ENCODE measurements at places on chromosomes 7 and 10. TPM values are rescaled to one million over a fixed set of nuclear protein-coding genes. Genes with fewer than 3 reads are reported as not detected.

The GALNT17 gene
- total RNA-seq, result 6.3 TPM

- no peak for DNase-seq
Measured at GRCh38 chr10:48227213-48227612, 47.3 kb downstream of the FRMPD2 start.

- no peak for DNase-seq
Measured at GRCh38 chr10:124289851-124290795, 128.6 kb downstream of the OAT start.

The GET4 gene
- 23.7 TPM for total RNA-seq

Measured in skin of body (tissue), 3 donors.